HCT116 (cell line): ENCODE measurements at places on chromosomes 1 and 21.

GRCh38 chr1:202357506-202357905, 9.0 kb downstream of the PPP1R12B start:
- DNase-seq, result no peak

- DNase-seq, result no peak
These were observed 207.1 kb downstream of the RYR2 start for GRCh38 chr1:237249120-237249519.

DNA sequence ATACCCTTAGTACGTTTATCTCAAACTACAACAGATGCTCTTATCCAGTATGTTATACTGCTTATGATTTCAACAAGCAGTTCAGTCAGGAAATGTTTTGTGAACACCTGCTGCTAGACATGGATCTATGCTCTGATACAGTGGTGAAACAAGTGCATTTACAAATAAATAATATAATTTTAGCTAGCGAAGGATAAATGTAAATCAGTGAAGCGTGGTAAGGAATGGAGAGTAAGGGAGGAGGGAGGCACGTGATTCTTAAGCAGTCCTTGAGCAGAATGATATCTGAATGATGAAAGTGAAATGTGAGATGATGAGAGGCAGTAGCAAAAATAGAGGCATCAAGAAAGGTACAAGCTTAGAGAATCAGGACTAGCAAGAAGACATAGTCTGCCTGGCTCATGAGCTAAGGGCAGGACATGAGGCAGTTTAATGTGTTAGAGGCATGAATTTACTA, 6.3 kb downstream of the TSNAX start:
- DNase-seq, result no peak

- DNase-seq, result no peak
These were observed 54.2 kb upstream of the BCL9 start for GRCh38 chr1:147486876-147487656.

GRCh38 chr1:67627906-67628305, 57.1 kb upstream of the GADD45A start:
- no peak for DNase-seq

DNA sequence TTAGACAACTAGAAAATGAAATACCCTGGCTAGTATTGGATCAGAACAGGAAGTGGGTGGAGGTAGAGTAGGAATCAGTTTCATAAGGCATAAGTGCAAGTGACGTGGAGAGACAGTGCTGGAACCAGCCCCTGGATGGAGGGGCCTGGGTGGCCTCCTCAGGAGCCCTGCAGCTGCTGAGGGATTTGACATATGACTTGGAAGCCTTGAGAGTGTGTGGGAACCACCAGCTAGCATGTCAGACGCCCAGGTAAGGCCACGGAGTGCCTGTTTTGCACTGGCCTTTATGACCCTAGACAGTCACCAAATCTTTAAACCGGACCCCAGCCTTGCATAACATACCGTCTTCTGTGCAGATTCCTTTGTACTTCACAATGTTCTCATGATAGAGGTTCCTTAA, 94.4 kb downstream of the RAVER2 start:
- DNase-seq, result no peak

- no peak for DNase-seq
These were observed 14.7 kb upstream of the MYOG start for GRCh38 chr1:203100516-203100869.

- DNase-seq, result peak; percentile 59
These were observed 92.5 kb upstream of the RUNX3 start for GRCh38 chr1:25022361-25023189.

GRCh38 chr1:15410223-15410883, 665 bp downstream of the EFHD2 start:
- DNase-seq, result no peak

DNA sequence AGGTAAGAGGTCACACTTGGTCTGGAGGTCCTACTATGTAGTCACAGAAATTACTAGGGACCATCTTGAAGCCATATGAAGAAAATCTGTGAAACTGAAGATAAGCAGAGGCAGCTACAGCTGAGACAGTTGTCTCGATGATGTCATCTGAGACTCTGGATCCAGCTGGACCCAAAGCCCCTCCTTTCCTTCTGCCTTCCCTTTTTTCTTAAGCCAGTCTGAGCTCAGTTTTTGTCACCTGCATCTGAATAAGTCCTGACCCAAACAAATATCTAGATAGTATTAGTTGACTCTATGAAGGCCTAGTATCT, 143.3 kb downstream of the ETS2 start:
- DNase-seq, result no peak

DNA sequence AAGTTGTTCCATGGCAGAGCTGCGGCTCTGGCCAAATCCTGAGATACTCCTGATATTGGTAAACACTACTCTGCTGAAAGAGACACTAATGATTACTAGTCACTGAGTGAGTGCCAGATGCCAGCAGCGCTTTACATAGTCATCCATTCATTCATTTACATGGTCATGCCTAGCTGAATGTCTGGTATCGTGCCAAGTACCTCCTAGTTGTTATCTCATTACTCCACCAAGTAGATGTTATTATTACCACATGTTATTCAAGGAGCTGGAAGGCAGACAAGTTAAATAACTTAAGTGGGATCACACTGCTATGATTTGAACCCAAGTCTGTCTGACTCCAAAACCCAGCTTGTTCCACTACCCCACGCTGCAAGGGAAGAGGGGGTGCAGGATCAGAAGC, 4.7 kb downstream of the OLFML2B start:
- no peak for DNase-seq

DNA sequence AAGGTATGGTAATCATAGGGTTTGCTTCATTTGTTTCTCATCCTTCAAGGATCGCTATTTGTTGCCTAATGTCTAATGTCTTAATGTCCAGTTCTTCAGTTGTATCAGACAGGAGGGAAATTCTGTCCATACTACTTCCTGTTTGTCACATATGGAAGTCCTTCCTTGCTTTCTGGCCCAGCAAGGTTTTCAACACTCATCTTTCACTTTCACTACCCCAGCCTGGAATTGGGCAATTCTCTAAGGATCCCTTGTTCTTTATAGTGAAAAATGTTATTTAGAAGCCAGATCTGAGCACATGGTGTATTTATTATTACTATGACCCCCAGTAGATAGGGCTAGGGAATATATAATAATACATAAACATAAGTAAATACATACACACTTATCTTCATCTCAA, 50.6 kb upstream of the SLC35A3 start:
- DNase-seq, result no peak

DNA sequence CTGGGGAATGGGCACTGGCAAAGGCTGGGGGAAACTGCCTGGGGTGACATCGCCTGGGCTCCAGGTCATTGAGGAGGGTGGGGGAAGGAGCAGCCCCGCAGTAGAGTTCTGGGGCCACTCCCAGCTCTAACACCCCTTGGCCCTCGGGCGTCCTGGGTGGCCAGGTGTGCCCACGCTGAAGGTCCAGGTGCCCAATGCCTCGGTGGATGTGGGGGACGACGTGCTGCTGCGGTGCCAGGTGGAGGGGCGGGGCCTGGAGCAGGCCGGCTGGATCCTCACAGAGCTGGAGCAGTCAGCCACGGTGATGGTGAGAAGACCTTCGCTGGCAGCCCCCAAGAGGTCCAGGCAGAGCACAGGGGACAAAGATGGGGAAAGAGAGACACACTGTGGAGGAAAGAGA, 7.7 kb downstream of the NTRK1 start:
- DNase-seq, result no peak

DNA sequence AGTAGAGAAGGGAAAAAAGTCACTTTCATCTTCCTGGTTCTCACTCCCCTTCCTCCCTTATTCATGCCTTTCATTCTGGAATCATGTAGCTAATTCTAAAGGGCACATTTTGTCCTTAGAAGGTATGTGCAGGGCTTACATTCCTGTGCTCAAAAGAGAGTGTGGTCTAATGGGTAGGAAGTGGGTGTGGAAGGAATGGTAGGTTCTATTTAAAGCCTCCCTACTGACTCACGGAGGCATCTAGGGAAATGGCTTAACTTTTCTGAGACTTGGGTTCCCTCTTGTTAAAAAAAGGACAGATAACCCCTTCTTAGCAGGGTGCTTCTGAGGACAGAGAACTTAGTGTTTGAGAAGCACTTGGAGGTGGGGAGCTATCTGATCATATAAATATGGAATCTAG, 249.3 kb upstream of the DUSP10 start:
- no peak for DNase-seq

GRCh38 chr21:26405735-26406361, 167.2 kb downstream of the CYYR1 start:
- no peak for DNase-seq

DNA sequence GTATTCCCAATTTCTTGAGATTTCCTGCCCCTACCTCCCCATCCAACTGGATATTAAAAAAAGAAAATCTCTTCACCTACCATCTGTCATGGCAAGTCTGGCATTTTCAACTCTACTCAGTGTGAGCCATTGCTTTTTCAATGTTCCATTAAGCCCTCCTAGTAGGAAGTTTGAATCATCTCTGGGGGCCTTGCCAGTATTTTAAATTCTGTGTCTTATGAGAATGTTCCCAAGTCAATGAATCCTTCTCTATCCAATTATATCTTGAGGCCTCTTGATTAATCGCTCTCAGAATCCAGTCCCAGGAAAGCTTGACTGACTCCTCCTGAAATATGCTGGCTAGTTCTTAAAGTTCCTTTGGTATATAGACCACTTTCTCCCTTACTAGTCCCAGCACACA, 91.5 kb downstream of the NGF start:
- no peak for DNase-seq

DNA sequence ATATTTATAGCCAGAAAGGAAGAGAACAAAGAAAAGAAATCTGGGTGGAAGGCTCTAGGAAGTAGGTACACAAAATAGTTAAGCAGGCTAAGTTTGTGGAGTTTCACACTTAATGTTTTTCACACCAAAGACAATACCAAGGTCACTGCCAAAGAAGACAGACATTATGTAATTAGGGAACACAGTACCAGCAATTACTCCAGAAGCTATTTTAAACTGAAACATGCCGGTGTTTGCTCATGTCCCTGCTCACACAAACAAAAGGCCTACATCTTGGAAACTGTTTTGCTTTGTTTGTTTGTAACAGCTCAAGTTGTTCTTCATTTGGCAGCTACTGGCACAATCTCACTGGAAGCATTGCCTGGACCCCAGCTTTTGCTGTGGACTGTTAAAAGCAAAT, 88.5 kb upstream of the DAB1 start:
- DNase-seq, result no peak

DNA sequence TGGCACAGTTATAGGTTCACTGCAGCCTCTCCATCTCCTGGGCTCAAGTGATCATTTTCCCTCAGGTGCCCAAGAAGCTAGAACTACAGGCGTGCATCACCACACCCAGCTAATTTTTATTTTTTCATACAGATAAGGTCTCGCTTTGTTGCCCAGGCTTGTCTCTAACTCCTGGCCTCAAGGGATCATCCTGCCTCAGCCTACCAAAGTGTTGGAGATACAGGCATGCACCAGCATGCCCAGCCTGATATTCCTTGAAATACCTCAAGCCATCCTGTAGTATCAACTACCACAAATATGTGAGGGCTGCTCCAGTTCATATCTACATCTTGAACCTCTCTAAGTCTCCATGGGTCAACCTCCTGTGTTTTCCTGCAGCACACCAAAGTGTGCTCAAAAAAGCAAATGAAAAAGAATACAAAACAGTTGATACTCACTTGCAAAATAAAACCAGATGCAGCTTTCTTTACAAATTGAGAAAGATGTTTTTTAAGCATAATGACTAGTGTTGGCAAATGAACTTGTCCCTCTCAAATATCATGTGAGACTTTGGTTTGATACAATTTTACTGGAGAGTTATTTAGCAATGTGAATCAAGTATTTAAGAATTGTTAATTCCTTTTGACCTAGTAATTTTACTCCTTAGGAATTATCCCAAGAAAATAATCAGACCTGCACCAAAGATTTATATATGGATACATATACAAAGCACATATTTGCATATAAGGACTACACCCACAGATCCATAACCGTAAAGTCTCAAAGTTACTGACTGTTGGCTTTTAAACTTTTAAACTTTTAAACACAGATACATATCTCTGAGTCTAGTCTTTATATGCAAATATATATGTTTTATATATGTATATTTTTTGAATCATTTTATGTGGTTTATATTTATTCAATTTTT, 197.7 kb downstream of the NRIP1 start:
- no peak for DNase-seq

- DNase-seq, result no peak
These were observed 67.5 kb downstream of the MAP10 start for GRCh38 chr1:232872738-232873137.

- DNase-seq, result no peak
These were observed 922.1 kb downstream of the AMY1C start for GRCh38 chr1:104671684-104672353.

DNA sequence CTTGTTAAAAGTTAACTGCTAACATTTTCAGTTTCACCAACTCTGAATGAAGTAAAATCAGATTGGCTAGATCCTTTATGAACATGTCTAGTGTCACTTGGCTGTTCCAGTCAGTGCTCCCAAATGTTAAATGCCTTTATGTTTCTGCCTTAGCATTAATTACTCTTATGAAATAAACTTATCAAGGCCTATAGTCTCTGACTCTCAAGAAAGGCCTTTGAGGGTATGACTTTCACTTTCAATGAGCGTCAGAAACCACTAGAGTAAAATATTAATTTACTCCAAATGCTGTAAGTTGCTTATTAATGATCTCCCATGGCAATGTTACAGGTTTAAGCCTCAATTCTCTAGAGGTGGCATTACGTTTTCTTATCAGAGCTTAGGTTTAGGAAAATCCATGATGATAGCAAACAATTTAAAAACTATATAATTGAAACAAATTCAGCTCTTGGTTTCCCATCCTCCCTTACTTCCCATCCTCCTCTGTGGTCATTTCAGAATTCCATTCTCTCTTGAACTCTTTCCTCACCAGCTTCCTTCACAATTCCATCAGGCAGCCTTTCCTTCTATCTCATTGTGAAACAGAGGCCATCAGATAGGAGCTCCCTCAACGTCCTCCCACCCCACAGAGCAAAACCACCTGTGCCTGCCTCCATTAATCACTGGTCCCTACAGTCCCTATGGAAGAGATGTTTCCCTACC, 108.6 kb upstream of the COP1 start:
- DNase-seq, result no peak

DNA sequence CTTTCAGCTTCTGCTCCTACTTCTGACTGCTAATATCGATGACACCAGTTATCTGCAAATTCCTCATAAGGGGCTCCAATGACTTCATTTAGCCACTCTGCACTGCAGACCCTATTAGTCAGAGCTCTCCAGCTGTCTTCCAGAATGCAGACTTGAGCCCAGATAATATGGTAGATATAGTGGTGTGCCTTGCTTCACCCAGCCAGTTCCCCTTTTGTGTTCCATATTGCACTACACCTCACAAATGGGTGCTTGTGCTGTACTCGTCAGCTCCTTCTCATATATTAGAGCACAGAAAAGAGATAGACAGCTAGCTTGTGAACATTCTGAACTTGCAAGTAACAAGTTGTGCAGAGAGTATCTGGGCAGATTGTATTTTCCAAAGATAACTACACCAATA, 23.7 kb upstream of the COG2 start:
- DNase-seq, result no peak

GRCh38 chr1:86228546-86228945, 72.0 kb upstream of the COL24A1 start:
- DNase-seq, result no peak

GRCh38 chr1:232096751-232097150, 470.2 kb downstream of the DISC1 start:
- DNase-seq, result no peak

- no peak for DNase-seq
These were observed 2.7 kb upstream of the MIS18A start for GRCh38 chr21:32281531-32281930.

- DNase-seq, result no peak
These were observed 107.2 kb upstream of the WLS start for GRCh38 chr1:68339505-68339904.
